Effector memory CD4-positive, alpha-beta T cell (primary cell): ENCODE measurements at places on chromosomes 1 and 21.
A peak's percentile ranks its signal among the peaks of the same experiment; 100 is the strongest.

DNA sequence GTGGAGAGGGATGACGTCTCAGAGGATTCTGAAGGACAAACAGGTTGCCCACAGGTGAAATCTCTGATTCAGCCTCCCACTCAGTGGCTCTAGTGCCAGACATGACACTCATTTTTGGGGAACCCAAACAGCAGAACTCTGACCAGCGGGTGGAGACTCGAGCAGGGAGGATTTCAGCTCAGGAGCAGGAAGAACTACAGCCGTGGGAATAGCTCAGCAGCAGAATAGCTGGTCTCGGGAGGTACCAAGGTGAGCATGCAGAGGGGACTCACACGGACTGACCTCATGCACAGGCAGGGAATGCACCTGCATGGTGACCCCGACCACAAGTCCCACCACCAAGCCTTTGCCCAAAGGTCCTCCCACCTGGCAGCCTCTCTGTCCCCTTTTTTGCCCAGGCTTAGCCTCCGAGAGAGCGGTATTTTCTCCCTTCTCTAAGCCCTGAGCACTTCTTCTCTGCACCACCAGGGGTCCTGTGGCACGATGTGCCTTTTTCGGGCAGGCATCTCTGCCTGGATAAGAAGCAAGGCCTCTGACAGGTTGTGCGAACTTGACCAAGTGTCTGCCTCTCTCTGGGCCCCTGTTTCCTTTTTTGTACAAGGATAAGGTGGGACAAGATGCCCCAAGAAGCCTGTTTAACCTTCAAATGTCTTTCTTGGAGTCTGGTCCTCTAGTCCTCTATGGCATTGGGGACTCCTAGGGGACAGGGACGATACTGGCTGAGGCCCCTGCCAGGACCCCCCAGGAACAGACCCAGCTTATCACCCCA lies 8.8 kb upstream of the FGR start:
- DNase-seq, result peak; percentile 57

GRCh38 chr1:2905356-2905755 lies 103.9 kb upstream of the TTC34 start:
- no peak for DNase-seq

DNA sequence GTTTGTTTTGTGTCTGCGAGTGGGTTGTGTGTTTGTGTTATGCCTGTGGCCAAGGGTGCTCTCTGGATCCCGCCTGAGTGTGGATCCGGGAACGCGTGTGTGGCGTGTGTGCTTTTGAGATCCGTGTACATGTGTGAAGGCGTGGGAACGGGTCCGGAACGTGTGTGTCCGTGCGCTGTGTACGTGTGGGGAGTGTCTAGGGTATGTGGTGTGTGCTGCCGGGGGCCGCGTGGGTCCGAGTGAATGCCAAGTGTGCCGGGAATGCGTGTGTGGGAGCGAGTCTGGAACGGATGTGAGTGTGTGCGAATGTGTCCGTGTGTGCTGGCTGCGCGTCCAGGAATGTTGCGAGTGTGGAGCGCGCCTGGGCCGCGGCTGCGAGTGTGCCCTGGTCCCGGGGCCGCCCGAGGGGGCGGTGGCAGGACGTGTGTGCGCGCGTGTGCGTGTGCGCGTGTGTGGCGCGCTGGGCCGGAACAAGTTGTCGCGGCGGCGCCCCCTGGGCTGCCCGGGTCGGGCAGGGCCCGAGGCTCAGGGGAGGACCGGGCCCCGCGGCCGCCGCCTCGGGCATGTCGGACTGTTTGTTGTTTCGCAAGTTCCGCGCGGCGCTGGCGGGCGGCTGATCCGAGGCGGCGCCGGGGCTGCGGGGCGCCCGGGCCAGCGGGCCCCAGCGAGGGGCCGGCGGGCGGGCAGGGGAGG lies 953 bp downstream of the PTPRU start:
- no peak for DNase-seq

DNA sequence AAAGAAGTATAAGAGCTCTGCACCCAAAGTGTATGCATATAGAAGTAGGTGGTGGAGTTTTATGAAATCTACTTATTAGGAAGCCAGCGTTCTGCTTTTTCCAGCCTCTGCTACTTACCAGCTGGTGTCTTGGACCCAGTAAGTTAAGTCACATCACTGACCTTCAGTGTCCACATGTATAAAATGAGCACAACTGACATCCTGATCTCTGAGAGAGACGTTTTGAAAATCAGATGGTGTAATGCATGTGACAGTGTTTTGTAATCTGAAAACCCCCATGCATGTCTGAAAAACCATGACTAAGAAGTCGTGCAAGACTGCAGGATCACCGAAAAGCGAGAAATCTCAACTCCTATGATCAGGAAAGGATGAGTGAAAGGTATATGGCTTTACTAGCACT lies 2.0 kb downstream of the CR1 start:
- no peak for DNase-seq

GRCh38 chr1:211704543-211704942 lies 29.1 kb upstream of the NEK2 start:
- DNase-seq, result no peak

GRCh38 chr1:147895123-147895522 lies 7.5 kb upstream of the GJA8 start:
- no peak for DNase-seq

GRCh38 chr1:190067592-190067991 lies 410.1 kb downstream of the BRINP3 start:
- DNase-seq, result no peak

GRCh38 chr21:20999659-21000058 lies 1.4 kb downstream of the NCAM2 start:
- DNase-seq, result peak; percentile 9

- DNase-seq, result no peak
Observed at GRCh38 chr1:20604678-20605077, 15.8 kb downstream of the CDA start.

DNA sequence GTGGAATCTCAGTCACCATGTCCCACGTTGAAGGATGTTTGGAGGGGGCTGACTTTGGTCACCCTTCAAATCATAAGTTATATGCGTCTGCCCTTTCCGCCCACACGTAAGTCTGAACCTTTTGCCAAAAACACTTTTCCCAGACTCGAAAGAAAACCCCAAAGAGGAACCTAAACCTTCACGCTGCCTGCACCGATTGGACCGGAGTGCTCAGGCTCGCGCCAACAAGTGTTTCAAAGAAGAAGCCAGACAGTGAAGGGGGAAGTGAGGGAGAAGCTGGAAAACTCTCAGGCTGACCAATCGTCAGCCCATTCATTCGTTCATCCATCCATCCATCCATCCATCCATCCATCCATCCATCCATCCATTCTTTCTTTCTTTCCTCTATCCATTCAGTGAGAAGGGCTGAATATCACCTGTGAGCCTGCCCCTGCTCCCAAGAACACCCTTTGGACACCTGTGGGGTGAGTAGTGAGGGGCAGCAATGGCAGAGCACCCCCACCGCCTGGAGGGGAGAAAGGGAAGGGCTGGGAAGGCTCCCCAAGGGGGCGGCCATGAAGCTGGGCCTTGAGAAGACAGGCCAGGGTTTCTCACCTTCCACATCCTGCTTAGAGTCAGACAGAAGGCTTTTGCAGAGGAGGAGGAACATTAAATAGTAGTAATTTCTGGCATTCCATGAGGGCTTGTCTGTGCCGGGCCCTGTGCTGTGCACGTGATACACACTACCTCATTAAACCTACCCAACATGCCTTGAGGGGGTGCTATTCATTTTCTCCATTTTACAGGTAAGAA lies 27.1 kb upstream of the RUNX3 start:
- no peak for DNase-seq

GRCh38 chr1:111742938-111743549 lies 3.8 kb upstream of the INKA2 start:
- no peak for DNase-seq

DNA sequence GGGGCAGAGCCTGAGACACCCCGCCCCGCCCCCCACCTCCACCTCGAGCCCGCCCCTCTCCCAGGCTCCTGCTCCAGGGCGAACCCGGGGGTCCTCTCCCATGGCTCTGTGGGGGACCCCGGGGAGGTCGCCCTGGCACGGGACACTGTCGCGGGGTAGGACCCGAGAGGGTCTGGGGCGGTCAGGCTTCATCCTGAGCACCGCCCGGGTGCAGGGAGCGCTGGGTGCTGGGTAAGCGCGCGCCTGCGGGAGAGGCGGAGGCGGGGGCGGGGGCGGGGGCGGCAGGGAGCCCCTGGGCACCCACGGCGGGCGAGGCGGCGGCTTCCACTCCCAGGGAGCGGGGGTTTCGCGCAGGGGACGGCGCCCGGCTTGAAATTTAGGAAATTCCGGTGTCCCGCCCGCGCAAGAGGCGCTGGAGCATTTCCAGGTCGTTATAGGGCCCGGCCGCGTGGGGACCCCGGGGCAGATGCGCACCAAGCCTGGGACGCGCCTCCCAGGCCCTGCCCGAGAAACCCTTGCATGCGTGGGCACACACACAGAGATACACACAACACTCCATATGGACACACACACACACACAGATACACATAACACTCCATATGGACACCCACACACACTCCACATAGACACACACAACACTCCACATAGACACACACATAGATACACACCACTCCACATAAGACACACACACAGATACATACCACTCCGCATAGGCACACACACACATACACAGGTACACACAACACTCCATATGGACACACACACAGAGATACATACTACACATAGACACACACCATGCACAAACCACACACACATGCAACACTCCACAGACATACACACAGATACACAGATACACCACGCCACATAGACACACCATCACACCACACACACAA lies 48.7 kb upstream of the SLC19A1 start:
- DNase-seq, result peak; percentile 54

- no peak for DNase-seq
Observed at GRCh38 chr1:114585231-114585630, 3.8 kb upstream of the BCAS2 start.

DNA sequence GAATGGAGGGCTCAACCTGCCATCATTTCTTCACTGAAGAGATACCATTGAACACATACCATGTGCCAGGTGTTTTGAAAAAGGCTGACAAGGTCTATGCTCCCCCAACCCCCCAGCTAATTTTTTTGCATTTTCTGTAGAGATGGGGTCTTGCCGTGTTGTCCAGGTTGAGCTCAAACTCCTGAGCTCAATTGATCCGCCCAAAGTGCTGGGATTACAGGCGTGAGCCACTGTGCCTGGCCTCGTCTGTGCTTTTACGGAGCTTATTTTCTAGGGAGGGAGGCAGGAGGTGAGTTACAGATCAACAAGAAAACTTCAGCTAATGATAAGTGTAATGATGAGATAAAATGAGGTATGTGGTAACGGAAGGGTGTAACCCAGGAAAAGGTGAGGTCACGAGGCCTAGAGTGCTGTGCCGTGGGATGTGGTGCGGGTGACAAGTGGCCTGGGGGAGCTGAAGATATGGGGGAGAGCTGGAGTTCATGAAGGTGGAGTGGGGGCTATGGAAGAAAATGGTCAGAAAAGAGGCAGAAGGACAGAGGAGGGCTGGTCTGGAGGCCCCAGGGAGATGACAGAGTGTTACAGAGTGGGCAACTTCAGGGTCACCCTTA lies 28.2 kb downstream of the FAAH start:
- no peak for DNase-seq

DNA sequence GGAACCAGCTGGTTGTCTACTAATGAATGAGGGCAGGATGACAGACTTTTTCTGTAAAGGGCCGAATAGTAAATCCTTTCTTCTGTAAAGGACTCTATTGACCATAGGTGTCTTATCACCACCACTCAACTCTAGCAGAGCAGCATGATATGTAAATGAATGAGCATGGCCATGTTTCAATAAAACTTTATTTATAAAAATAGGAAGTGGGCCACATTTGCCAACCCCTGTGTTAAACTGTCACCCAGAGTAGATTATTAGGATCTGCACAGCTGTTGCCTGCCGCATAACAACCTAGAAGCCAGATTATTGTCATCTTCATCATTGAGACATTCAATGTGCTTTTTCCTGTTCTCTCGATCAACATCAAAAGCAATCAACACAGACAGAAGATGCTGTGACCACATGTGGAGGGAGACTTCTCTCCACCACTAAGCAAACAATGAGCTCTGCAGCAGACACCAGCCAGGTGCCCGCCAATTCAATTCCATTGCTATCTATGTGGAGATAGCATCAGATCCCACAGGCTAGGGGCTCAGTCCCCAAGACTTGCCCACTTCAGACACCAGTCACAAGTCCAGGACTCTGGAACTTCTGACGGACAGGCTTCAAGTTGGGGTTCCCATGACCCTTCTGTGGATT lies 6.8 kb upstream of the EFHD2 start:
- DNase-seq, result no peak

DNA sequence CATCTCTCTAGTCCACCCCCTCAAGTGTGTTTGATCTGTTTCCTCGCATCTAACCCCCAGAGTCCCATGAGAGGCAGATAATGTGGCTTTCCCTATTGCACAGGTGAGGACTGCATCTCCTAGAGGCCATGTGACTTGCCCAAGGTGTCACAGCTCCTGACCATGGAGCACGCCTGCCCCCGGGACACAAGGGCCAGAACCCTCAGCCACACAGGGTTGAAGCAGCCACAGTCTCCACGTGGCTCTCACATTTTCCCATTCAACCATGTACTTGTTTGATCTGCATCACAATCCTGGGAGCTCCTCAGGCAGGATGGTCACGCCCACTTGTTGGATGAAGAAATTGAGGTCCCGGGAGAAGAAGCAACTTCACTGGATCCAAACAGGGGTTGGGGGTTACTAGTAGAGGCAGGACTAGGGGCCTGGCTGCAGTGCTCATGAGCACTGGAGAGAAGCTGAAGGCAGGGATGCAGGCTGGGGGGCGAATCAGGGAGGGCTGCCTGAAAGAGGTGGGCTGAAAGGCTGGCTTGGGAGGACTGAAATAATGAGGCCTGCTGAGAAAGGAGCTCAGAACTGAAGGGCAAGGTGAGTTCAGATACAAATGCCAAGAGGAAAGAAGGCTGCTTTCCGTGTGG lies 207.9 kb downstream of the PTPRU start:
- no peak for DNase-seq
